CD8-positive, alpha-beta memory T cell (primary cell): ENCODE measurements at places on chromosomes 1 and 21. TPM values are rescaled to one million over a fixed set of nuclear protein-coding genes. Genes with fewer than 3 reads are reported as not detected.
A peak's percentile ranks its signal among the peaks of the same experiment; 100 is the strongest.

PTPRU gene
- 0.13 TPM for total RNA-seq

TMEM240 gene
- total RNA-seq: 0.59 TPM

SLC35F3 gene
- total RNA-seq: 6.9 TPM

NPL gene
- 9.3 TPM for total RNA-seq

C4BPA gene
- total RNA-seq: not detected

SH3D21 gene
- total RNA-seq: 2.5 TPM

FAF1 gene
- 78.2 TPM for total RNA-seq

CELF3 gene
- not detected for total RNA-seq

SPATA21 gene
- not detected for total RNA-seq

GNG4 gene
- 5.6 TPM for total RNA-seq

DNA sequence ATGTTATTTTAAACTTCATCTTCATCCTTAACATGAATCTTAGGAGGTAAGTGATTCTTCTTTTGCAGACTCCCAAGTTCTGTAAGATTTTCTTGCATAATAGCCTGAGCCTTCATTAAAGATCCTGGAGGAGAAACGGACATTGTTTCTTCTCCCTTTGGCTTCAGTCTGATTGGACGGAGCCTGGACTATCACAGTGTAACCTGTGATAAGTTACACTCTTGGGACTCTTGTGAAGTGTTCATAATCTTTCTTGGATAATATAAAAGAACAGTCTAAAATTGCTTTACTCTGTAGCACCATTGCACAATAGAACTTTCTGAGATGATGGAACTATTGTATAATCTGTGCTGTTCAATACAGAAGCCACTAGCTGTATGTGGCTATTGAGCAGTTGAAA is 244.8 kb downstream of the DNM3 start:
- H3K4me3 ChIP-seq: no peak overlapping the region
- H3K4me1 ChIP-seq: no peaks in the 10 kb centered on the region

GRCh38 chr1:40877698-40878097 is 15.5 kb upstream of the CITED4 start:
- no peaks in the 10 kb centered on the region for H3K36me3 ChIP-seq
- no peaks in the 10 kb centered on the region for H3K27me3 ChIP-seq
- H3K4me1 ChIP-seq: peaks cover 14% of the 10 kb centered on the region
- no peak overlapping the region for H3K27ac ChIP-seq

DNA sequence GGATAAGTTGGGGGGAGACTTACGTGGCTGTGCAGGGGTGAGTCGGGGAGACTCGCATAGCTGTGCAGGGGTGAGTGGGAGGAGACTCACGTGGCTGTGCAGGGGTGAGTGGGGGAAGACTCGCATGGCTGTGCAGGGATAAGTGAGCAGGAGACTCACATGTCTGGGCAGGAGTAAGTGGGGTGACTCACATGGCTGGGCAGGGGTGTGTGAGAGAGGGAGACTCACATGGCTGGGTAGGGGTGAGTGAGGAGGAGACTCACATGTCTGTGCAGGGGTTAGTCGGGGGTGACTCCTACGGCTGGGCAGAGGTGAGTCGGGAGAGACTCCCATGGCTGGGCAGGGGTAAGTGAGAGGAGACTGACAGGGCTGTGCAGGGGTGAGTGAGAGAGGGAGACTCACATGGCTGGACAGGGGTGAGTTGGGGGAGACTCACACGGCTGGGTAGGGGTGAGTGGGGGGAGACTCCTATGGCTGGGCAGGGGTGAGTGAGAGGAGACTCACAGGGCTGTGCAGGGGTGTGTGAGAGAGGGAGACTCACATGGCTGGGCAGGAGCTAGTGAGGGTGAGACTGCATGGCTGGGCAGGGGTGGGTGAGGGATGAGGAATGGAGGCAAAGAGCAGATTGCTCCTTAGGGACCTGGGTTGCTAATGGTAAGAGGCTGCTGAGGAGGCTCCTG is 56.0 kb upstream of the ABCG1 start:
- DNase-seq: no peak
- H3K27ac ChIP-seq: no peak overlapping the region
- no peaks in the 10 kb centered on the region for H3K36me3 ChIP-seq
- H3K4me1 ChIP-seq: peaks cover 29% of the 10 kb centered on the region
- H3K4me3 ChIP-seq: no peak overlapping the region

GRCh38 chr1:11281518-11282331 is 8.7 kb downstream of the UBIAD1 start:
- no peak for DNase-seq
- H3K4me3 ChIP-seq: peak overlapping the region; percentile 1

GRCh38 chr21:26169061-26169610 is 1.4 kb downstream of the APP start:
- no peak for DNase-seq
- no peaks in the 10 kb centered on the region for H3K36me3 ChIP-seq
- peak overlapping the region; percentile 74 for H3K4me3 ChIP-seq
- H3K27me3 ChIP-seq: no peaks in the 10 kb centered on the region

DNA sequence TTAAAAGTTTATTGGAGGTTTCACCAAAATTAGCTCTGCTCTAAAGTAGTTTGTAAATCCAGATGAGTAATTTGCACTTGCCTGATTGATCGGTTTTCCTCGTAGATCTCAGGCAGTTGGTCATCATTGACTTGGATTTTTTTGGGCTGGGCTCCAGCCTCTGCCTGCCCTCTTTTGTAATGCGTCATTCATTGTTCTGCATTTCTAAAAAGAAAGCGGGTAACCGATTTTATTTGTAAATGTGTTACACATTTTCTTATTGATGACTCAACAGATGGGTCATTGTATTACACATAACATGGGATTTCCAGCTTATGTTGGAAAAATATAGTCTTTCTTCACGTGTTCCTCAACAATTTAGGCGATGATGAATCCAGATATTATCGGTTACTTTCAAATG is 5.5 kb downstream of the ETS2 start:
- H3K36me3 ChIP-seq: peaks cover 15% of the 10 kb centered on the region
- no peaks in the 10 kb centered on the region for H3K27me3 ChIP-seq
- H3K4me3 ChIP-seq: no peak overlapping the region
- H3K4me1 ChIP-seq: peaks cover 17% of the 10 kb centered on the region
- no peak overlapping the region for H3K27ac ChIP-seq

GRCh38 chr1:211734359-211734758 is 58.9 kb upstream of the NEK2 start:
- no peak for DNase-seq
- no peak overlapping the region for H3K27ac ChIP-seq
- no peaks in the 10 kb centered on the region for H3K27me3 ChIP-seq
- H3K4me3 ChIP-seq: no peak overlapping the region

GRCh38 chr1:78570539-78570938 is 49.7 kb upstream of the IFI44L start:
- no peak overlapping the region for H3K27ac ChIP-seq
- no peaks in the 10 kb centered on the region for H3K36me3 ChIP-seq
- H3K27me3 ChIP-seq: no peaks in the 10 kb centered on the region
- no peak overlapping the region for H3K4me3 ChIP-seq
- H3K4me1 ChIP-seq: no peaks in the 10 kb centered on the region

DNA sequence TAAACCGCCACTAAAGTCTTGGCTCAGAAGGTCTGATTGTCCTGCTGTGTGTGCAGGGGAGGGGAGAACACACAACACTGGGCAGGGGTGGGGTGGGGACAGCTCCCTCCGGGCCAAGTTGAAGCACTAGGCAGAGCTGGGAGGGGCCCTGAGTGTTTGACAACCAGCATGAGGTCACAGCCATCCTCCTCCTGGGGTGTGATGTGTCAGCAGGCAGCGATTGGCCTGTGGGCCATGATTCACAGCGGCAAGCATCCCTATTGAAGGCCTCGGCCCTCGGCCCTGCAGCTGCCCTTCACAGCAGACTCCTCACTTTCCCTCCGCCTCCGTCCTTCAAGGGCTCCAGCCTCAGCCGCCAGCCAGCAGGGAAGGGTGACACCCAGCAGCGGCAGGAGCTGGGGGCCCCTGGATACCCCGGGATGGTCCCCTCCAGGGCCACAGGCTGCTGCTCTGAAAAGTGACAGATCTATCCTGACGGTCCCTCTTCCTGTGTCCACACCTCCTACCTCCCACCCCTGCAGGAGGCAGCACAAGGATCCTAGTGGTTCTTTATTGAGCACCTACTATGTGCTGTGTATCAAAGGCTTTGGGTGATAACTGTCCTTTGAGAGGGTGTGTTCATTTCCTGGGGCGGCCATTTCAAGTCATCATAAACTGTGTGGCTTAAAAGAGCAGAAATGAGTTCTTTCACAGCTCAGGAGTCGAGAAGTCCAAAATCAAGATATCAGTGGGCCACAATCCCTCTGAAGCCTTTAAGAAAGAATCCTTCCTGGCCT is 66.0 kb upstream of the SLC25A33 start:
- no peaks in the 10 kb centered on the region for H3K4me1 ChIP-seq
- no peak overlapping the region for H3K27ac ChIP-seq
- no peaks in the 10 kb centered on the region for H3K36me3 ChIP-seq

DNA sequence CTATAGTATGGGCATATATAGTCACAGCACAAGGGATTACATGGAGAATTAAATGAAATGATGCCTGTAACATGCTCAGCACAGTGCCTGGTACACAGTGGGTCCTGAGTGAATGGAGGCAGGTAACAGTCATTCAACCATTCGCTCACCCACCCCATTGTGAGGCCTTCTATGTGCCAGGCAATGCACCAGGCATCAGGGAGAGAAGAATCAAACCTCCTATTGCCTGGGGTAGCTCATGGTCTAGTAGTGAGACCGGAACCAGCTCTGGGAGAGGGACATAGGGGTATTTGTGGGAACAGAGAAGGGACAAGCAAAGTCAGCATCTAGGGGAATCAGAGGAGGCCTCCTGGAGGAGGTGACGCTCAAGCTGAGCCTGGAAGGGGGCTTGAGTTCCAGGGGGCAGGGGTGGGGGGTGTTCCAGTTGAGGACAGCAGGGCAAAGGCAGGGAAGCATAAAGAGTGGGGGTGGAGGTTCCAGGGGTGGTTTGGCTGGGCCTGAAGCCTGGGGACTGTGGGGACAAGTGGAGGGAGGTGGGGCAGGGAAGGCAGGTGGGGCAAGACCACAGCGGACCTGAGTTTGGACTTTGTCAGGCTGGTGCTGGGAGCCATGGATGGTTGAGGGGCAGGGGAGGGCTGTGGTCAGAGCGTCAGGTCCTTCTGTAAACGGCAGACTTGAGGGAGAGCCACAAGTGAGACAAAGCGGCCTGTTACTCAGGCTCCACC is 591.6 kb downstream of the PTPRU start:
- H3K4me3 ChIP-seq: no peak overlapping the region
- no peaks in the 10 kb centered on the region for H3K27me3 ChIP-seq
- no peak for DNase-seq
- no peak overlapping the region for H3K27ac ChIP-seq
- H3K4me1 ChIP-seq: no peaks in the 10 kb centered on the region

GRCh38 chr21:43273708-43274021 is 104.9 kb downstream of the CRYAA start:
- no peak overlapping the region for H3K4me3 ChIP-seq
- no peak for DNase-seq
- H3K4me1 ChIP-seq: no peaks in the 10 kb centered on the region
- H3K27ac ChIP-seq: no peak overlapping the region
- H3K27me3 ChIP-seq: peaks cover 31% of the 10 kb centered on the region
- H3K36me3 ChIP-seq: no peaks in the 10 kb centered on the region

DNA sequence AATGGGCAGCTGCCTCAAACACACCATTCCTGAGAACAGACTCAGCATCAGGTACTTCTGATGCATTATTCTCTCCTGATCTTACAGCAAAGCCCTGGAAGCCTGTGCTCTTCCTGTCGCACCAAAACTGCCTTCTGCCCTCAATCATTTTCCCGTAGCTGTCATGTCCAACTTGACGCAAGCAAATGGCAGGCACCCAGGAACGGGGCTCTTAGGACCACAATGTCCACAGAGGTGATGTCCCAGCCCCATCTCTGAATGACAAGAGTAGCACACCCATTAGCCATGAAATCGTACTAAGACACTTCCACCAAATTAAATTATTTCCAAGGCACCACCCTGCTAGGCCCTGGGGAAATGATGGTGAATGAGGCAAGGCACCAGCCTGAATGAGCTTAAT is 47.1 kb downstream of the PTPN14 start:
- H3K27ac ChIP-seq: no peak overlapping the region
- H3K4me3 ChIP-seq: no peak overlapping the region
- H3K4me1 ChIP-seq: no peaks in the 10 kb centered on the region
- DNase-seq: no peak
- no peaks in the 10 kb centered on the region for H3K27me3 ChIP-seq

- H3K4me1 ChIP-seq: no peaks in the 10 kb centered on the region
- no peak for DNase-seq
- no peak overlapping the region for H3K4me3 ChIP-seq
- peaks cover 16% of the 10 kb centered on the region for H3K36me3 ChIP-seq
- H3K27ac ChIP-seq: no peak overlapping the region
Observed at GRCh38 chr1:201989354-201990128, 7.1 kb downstream of the RNPEP start.

DNA sequence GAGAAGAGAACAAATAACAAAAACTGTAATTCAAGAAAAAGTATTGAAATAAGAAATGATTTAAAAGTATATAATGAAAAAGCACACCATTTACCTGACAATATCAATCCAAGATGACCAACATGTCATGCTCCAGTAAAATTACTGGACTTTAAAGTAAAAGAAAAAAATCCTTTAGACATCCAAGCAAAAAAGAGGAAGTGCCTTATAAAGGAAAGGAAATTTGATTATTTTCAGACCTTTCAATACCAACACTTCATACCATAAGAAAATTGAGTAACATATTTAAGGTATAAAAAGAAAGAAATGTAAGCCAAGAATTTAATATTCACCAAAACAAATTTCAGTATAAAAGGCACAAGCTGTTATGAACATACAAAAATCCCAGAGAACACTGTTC is 46.2 kb upstream of the SSX2IP start:
- H3K27me3 ChIP-seq: peaks cover 7% of the 10 kb centered on the region
- H3K4me1 ChIP-seq: no peaks in the 10 kb centered on the region
- no peak for DNase-seq
- no peak overlapping the region for H3K4me3 ChIP-seq
- H3K27ac ChIP-seq: no peak overlapping the region

GRCh38 chr1:226094451-226094850 is 31.9 kb downstream of the H3-3A start:
- no peaks in the 10 kb centered on the region for H3K4me1 ChIP-seq
- H3K27me3 ChIP-seq: no peaks in the 10 kb centered on the region
- no peak for DNase-seq
- H3K27ac ChIP-seq: no peak overlapping the region

- no peaks in the 10 kb centered on the region for H3K36me3 ChIP-seq
- H3K4me1 ChIP-seq: no peaks in the 10 kb centered on the region
- peaks cover 4% of the 10 kb centered on the region for H3K27me3 ChIP-seq
- no peak overlapping the region for H3K4me3 ChIP-seq
- no peak overlapping the region for H3K27ac ChIP-seq
- DNase-seq: no peak
Observed at GRCh38 chr1:244138399-244138798, 87.3 kb downstream of the ZBTB18 start.

GRCh38 chr1:214255509-214255908 is 25.4 kb upstream of the SMYD2 start:
- no peak for DNase-seq
- H3K4me1 ChIP-seq: no peaks in the 10 kb centered on the region
- no peak overlapping the region for H3K4me3 ChIP-seq
- H3K36me3 ChIP-seq: no peaks in the 10 kb centered on the region
- H3K27ac ChIP-seq: no peak overlapping the region

DNA sequence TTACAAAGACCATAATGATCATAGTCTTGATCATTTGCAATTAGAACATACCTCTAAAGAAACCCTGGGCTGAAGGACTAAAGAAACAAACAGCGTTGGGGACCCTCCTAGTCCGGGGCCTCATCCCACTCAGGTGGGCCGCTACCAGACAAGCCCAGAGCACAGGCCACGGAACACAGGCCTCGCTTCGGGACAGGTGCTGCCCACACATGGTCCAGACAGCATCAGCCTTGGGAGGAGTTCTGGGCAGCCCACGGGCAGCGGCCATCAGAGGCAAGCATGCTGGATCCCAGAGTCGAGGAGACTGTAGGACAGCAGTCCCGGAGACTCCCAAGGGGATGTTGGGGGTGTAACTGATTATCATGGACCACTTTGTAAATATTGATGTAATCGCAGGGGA is 4.9 kb downstream of the C2CD2 start:
- DNase-seq: no peak
- no peaks in the 10 kb centered on the region for H3K27me3 ChIP-seq
- H3K4me1 ChIP-seq: no peaks in the 10 kb centered on the region
- H3K36me3 ChIP-seq: no peaks in the 10 kb centered on the region
- no peak overlapping the region for H3K27ac ChIP-seq
